Stomach (tissue), 19 donors: ENCODE measurements at places on chromosomes 13 and 19. TPM values are rescaled to one million over a fixed set of nuclear protein-coding genes. Genes with fewer than 3 reads are reported as not detected.

DNA sequence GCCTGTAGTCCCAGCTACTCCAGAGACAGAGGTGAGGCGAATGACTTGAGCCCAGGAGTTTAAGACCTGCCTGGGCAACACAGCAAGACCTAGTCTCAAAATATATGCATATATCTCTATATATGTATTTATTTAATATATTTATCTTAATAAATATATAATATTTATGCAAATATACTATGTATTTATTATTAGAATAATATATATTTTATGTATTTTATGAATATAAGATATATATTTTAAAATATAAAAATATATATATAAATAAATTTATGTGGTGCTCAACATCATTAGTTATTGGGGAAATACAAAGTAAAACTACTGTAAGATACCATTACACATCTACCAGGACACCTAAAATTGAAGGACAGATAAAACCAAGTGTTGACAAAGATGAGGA is 58.1 kb upstream of the IPO5 start:
- H3K4me1 ChIP-seq = peaks cover 5% of the 10 kb centered on the region
- H3K27ac ChIP-seq = no peak overlapping the region
- H3K27me3 ChIP-seq = no peaks in the 10 kb centered on the region
- no peak overlapping the region for H3K4me3 ChIP-seq
- no peaks in the 10 kb centered on the region for H3K36me3 ChIP-seq

GRCh38 chr19:16591803-16592556 is 19.8 kb upstream of the SLC35E1 start:
- no peak overlapping the region for H3K4me3 ChIP-seq
- no peak for DNase-seq
- no peaks in the 10 kb centered on the region for H3K27me3 ChIP-seq
- H3K36me3 ChIP-seq = no peaks in the 10 kb centered on the region
- H3K4me1 ChIP-seq = peaks cover 52% of the 10 kb centered on the region

DNA sequence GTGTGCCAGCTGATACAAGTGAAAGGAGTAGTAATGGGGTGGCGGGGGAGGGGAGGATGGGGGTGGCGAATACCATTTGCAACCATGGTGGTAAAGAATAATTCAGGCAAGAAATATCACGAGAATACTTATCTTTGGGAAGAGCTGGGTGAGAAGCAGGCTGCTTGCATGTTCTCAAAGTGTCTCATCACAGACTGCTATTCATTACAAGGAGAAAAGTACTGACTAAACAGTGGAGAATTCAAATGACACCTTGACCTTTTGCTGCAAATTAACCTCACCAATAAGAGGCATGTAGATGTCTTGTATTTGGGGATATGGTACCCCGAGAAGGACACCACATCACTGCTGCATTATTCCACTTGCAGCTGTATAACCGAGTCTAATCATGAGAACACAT is 585.7 kb upstream of the GPC6 start:
- H3K4me3 ChIP-seq = no peak overlapping the region
- DNase-seq = no peak
- no peaks in the 10 kb centered on the region for H3K27me3 ChIP-seq
- H3K27ac ChIP-seq = no peak overlapping the region
- H3K36me3 ChIP-seq = no peaks in the 10 kb centered on the region
- H3K4me1 ChIP-seq = no peaks in the 10 kb centered on the region

GRCh38 chr19:16118489-16119033 is 6.9 kb downstream of the RAB8A start:
- H3K4me1 ChIP-seq = peaks cover 54% of the 10 kb centered on the region
- no peaks in the 10 kb centered on the region for H3K27me3 ChIP-seq
- peaks cover 72% of the 10 kb centered on the region for H3K36me3 ChIP-seq
- DNase-seq = no peak
- no peak overlapping the region for H3K4me3 ChIP-seq

GRCh38 chr19:47641891-47642485 is 33.1 kb downstream of the BICRA start:
- peaks cover 11% of the 10 kb centered on the region for H3K4me1 ChIP-seq
- no peak overlapping the region for H3K27ac ChIP-seq
- H3K4me3 ChIP-seq = no peak overlapping the region

DNA sequence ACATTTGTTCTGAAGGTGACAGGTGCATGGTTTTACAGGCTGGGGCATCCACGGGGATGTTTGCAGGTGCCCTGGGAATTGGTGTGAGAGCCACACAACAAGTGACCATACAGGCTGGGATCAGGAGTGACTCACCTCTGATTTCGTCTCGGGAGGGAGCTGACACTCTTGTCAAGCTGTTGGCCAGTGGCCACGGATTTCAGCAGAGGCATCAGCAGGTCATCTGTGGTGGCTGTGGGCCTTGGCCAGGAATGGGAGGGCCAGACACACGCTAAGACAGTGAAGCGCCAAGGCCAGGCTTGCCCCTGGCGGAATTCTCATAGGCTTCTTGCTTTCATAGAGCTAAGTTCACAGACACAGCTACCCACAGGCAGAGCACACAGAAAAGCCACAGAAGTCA is 108.6 kb downstream of the HSPH1 start:
- no peak for DNase-seq
- H3K4me3 ChIP-seq = no peak overlapping the region
- no peaks in the 10 kb centered on the region for H3K4me1 ChIP-seq
- H3K36me3 ChIP-seq = no peaks in the 10 kb centered on the region
- H3K27me3 ChIP-seq = no peaks in the 10 kb centered on the region

- DNase-seq = no peak
- H3K27ac ChIP-seq = no peak overlapping the region
- H3K4me1 ChIP-seq = peaks cover 13% of the 10 kb centered on the region
- H3K4me3 ChIP-seq = no peak overlapping the region
- no peaks in the 10 kb centered on the region for H3K27me3 ChIP-seq
These were observed 1.6 kb downstream of the ZNF71 start for GRCh38 chr19:56596676-56597075.

DNA sequence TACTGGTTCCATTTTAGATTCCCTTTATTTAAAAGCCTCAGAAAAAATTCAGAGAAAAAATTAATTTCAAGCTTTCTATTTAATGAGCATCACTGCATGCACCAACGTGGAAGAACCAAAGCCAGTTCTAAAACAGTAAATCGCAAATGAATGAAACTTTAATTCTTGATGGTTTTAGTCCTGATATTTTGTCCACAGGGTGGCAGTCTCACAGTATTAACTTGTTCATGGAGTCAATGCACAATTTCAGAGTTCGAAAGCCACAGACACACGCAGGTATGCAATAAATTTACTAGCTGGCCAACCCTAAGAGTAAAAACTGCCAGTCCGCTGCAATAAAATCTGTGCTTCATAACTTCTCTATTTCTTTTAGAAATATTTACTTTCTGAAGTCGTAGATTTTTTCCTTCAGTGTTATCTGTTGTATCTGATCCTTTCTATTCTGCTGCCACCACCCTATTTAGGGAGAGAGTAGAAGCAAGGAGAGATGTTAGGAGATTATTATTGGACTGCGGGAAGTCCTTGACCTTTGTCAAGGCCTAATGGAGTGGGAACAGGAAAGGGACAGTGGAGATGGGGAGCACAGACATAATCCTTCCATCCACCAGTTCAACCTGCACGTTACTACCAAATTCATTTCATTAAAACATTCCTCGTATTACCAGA is 7.0 kb upstream of the WBP4 start:
- no peaks in the 10 kb centered on the region for H3K36me3 ChIP-seq
- no peaks in the 10 kb centered on the region for H3K27me3 ChIP-seq
- no peak for DNase-seq
- H3K4me1 ChIP-seq = peaks cover 52% of the 10 kb centered on the region
- no peak overlapping the region for H3K4me3 ChIP-seq
- peak overlapping the region; percentile 44 for H3K27ac ChIP-seq

GRCh38 chr19:44856421-44857083 is 10.5 kb downstream of the NECTIN2 start:
- H3K4me3 ChIP-seq = no peak overlapping the region
- peaks cover 67% of the 10 kb centered on the region for H3K4me1 ChIP-seq
- no peaks in the 10 kb centered on the region for H3K27me3 ChIP-seq
- peak; percentile 71 for DNase-seq

DNA sequence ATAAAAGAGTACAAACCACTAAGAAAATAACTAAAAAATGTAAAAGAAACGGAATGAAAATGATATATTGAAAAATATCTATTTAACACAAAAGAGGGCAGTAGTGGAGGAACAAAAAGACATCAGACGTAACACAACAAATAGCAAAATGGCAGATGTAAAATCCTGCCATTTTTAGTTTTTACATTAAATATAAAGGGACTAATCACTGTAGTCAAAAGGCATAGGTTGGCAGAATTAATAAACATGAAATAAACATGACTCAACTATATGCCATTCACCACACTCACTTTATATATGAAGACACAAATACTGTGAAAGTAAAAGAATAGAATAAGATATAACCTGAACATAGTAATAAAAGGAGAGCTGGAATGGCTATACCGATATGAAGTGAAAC is 11.0 kb downstream of the MTUS2 start:
- no peak for DNase-seq
- no peaks in the 10 kb centered on the region for H3K4me1 ChIP-seq
- H3K27ac ChIP-seq = no peak overlapping the region
- no peaks in the 10 kb centered on the region for H3K27me3 ChIP-seq
- H3K36me3 ChIP-seq = no peaks in the 10 kb centered on the region

GRCh38 chr13:34155931-34156607 is 338.1 kb downstream of the RFC3 start:
- H3K27me3 ChIP-seq = no peaks in the 10 kb centered on the region
- peak overlapping the region; percentile 68 for H3K27ac ChIP-seq
- DNase-seq = no peak
- no peak overlapping the region for H3K4me3 ChIP-seq

- H3K27me3 ChIP-seq = no peaks in the 10 kb centered on the region
- peak; percentile 77 for DNase-seq
- peak overlapping the region; percentile 86 for H3K27ac ChIP-seq
- peak overlapping the region; percentile 97 for H3K4me3 ChIP-seq
- peaks cover 45% of the 10 kb centered on the region for H3K4me1 ChIP-seq
These were observed 713 bp downstream of the KRI1 start for GRCh38 chr19:10565028-10565566.

The SPC24 gene
- 20.4 TPM for total RNA-seq

The CABP5 gene
- not detected for total RNA-seq

The TPT1 gene
- 2,875 TPM for total RNA-seq

The PALM gene
- total RNA-seq = 12.6 TPM
